ENCODE measurements at places on chromosomes 7 and 10. TPM values are rescaled to one million over a fixed set of nuclear protein-coding genes. Genes with fewer than 3 reads are reported as not detected.

GRCh38 chr7:18996583-18996982 is 120.9 kb downstream of the TWIST1 start:
- peaks cover 4% of the 10 kb centered on the region for H3K4me1 ChIP-seq
- H3K36me3 ChIP-seq = no peaks in the 10 kb centered on the region
- no peak overlapping the region for H3K4me3 ChIP-seq
- H3K27ac ChIP-seq = no peak overlapping the region
- no peak for DNase-seq
- no peaks in the 10 kb centered on the region for H3K27me3 ChIP-seq

BTBD16 gene
- not detected for total RNA-seq

DNA sequence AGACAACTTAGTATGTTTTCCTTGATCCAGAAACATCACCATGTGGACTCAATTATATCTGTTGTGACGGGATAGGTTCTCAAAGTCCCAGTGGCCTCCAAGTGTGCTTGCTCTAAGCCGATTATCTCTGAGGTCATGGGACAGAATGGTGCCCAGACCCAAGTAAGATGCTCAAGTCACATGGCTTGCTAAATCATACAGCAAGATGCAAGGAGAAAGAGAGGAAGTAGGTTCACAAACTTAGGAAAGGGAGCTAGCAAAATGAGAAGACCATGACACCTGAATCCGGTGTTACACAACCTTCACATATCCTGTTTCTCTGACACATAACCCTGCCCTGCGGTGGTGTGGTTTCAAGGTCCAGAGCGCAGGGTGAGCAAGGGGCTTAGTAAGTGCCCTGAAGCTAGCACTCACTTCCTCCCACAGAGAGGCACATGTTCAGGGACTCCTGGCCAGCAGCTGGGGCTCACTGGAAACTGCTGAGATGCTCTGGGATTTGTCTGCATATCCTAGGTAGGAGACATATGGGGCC is 590.9 kb upstream of the ANKRD30A start:
- H3K27me3 ChIP-seq = no peaks in the 10 kb centered on the region
- H3K27ac ChIP-seq = no peak overlapping the region
- no peaks in the 10 kb centered on the region for H3K36me3 ChIP-seq
- no peaks in the 10 kb centered on the region for H3K4me1 ChIP-seq

DNA sequence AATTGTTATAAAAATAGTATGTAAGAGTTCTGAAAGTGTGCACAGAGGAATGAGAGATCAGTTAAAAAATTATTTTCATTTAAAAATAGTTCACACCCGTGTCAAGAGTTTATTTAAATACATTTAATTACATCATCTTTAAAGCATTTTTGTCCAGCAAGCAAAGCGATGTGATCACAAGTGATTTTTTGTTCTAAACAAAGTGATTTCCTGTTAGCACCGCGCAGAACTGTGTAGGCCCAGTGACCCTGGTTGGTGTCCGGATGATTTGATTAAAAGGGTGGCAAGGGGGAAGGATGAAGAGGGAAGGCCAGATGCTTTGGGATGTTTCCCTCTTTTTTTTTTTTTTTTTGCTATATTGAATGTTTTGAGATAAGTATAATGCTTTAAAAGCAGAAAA is 227.8 kb upstream of the PITRM1 start:
- DNase-seq = no peak
- H3K4me1 ChIP-seq = no peaks in the 10 kb centered on the region
- no peaks in the 10 kb centered on the region for H3K36me3 ChIP-seq
- H3K27ac ChIP-seq = no peak overlapping the region

RNF32 gene
- total RNA-seq = 0.56 TPM

GLRX3 gene
- total RNA-seq = 141 TPM

DNA sequence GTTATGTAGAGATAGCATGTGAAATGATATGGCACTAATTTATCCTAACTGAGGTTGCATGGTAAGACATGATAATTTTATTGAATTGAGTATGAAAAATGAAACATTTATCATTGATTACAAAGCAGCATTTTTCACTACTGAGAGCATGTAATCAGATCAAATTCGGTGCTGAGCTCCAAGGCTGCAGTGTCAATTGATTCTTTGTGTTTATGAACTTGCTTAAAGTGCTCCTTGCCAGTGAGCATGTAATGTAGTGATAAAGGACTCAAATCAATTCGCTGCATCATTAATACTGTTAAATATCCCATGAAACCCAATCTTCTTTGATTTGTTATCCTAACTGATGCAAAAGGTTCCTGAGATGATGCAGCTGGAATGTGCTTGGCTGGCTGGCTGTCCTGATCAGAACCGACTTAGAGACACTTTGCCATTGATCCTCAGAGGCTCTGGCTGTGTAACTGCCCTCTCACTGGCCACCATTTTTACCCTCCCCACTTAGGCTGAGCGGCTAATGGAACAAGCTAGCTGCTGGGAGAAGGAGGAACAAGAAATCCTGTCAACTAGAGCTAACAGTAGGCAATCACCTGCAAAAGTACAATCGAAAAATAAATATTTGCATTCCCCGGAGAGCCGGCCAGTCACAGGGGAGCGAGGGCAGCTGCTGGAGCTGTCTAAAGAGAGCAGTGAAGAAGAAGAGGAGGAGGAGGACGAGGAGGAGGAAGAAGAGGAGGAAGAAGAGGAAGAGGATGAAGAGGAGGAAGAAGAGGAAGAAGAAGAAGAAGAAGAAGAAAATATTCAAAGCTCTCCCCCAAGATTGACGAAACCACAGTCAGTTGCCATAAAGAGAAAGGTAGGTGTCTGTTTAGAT is 89.8 kb upstream of the SAMD8 start:
- no peak overlapping the region for H3K4me3 ChIP-seq
- no peaks in the 10 kb centered on the region for H3K4me1 ChIP-seq
- peak overlapping the region; percentile 74 for H3K27ac ChIP-seq
- peaks cover 7% of the 10 kb centered on the region for H3K36me3 ChIP-seq

DNA sequence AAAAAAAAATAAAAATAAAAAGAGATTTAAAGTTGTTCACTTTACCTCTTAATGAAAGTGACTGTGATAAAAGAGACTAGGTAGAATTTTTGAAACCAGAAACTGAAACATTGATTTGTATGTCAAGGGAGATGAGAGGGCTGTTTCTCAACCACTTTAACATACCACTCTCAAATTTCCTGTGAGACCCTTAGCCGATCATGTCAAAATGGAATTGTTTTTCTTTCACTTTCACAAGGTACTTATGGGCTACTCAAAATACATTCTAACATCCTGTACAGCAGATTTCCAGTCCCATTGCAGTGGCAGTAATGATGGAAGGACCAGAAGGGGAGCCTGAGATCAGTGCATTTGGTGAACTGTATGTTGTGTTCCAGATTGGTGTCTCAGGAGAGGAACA is 261.2 kb downstream of the PPP1R3A start:
- H3K27ac ChIP-seq = no peak overlapping the region
- no peak overlapping the region for H3K4me3 ChIP-seq
- no peaks in the 10 kb centered on the region for H3K4me1 ChIP-seq
- no peak for DNase-seq
- no peaks in the 10 kb centered on the region for H3K27me3 ChIP-seq
- H3K36me3 ChIP-seq = no peaks in the 10 kb centered on the region

IGFBP3 gene
- total RNA-seq = 11.2 TPM

NEUROD6 gene
- total RNA-seq = not detected

GRCh38 chr7:2481195-2481594 is 5.0 kb upstream of the GRIFIN start:
- no peaks in the 10 kb centered on the region for H3K36me3 ChIP-seq
- no peaks in the 10 kb centered on the region for H3K27me3 ChIP-seq
- H3K4me1 ChIP-seq = no peaks in the 10 kb centered on the region
- H3K27ac ChIP-seq = no peak overlapping the region
- no peak overlapping the region for H3K4me3 ChIP-seq

CNPY1 gene
- total RNA-seq = 0.31 TPM

PRSS1 gene
- not detected for total RNA-seq

GRCh38 chr10:70827086-70827757 is 11.5 kb downstream of the SGPL1 start:
- H3K36me3 ChIP-seq = no peaks in the 10 kb centered on the region
- H3K27ac ChIP-seq = no peak overlapping the region
- no peaks in the 10 kb centered on the region for H3K27me3 ChIP-seq
- H3K4me1 ChIP-seq = no peaks in the 10 kb centered on the region
- H3K4me3 ChIP-seq = no peak overlapping the region

- no peak overlapping the region for H3K4me3 ChIP-seq
- no peaks in the 10 kb centered on the region for H3K4me1 ChIP-seq
- DNase-seq = no peak
- no peaks in the 10 kb centered on the region for H3K36me3 ChIP-seq
- no peak overlapping the region for H3K27ac ChIP-seq
- 0 out of 2 replicates have a peak, but pooled peaks cover 3% of the 10 kb centered on the region for H3K27me3 ChIP-seq
Measured at GRCh38 chr7:149719050-149719899, 54.1 kb downstream of the ZNF467 start.

- H3K27ac ChIP-seq = no peak overlapping the region
- H3K27me3 ChIP-seq = no peaks in the 10 kb centered on the region
- DNase-seq = peak; percentile 75
- H3K4me3 ChIP-seq = no peak overlapping the region
- H3K36me3 ChIP-seq = no peaks in the 10 kb centered on the region
Measured at GRCh38 chr7:139321071-139321745, 19.9 kb upstream of the FMC1 start.

GRCh38 chr10:131842351-131843088 is 58.3 kb upstream of the PPP2R2D start:
- H3K27ac ChIP-seq = no peak overlapping the region
- H3K4me3 ChIP-seq = no peak overlapping the region
- no peak for DNase-seq
- no peaks in the 10 kb centered on the region for H3K36me3 ChIP-seq
- H3K27me3 ChIP-seq = no peaks in the 10 kb centered on the region

- H3K4me1 ChIP-seq = no peaks in the 10 kb centered on the region
- no peaks in the 10 kb centered on the region for H3K36me3 ChIP-seq
- H3K27me3 ChIP-seq = no peaks in the 10 kb centered on the region
- DNase-seq = no peak
- no peak overlapping the region for H3K4me3 ChIP-seq
Measured at GRCh38 chr7:16169537-16169936, 251.8 kb downstream of the CRPPA start.

NUP205 gene
- 193 TPM for total RNA-seq

NEBL gene
- 9.5 TPM for total RNA-seq

- H3K27ac ChIP-seq = no peak overlapping the region
- peaks cover 18% of the 10 kb centered on the region for H3K4me1 ChIP-seq
- H3K4me3 ChIP-seq = peak overlapping the region; percentile 34
- H3K36me3 ChIP-seq = no peaks in the 10 kb centered on the region
- H3K27me3 ChIP-seq = no peaks in the 10 kb centered on the region
Measured at GRCh38 chr10:128898133-128898915, 568.7 kb upstream of the MGMT start.

TRIM73 gene
- 0.54 TPM for total RNA-seq

GRCh38 chr10:28962768-28963167 is 285.4 kb downstream of the BAMBI start:
- no peak for DNase-seq
- H3K4me3 ChIP-seq = no peak overlapping the region
- no peaks in the 10 kb centered on the region for H3K27me3 ChIP-seq
- no peak overlapping the region for H3K27ac ChIP-seq

- no peak for DNase-seq
- H3K27ac ChIP-seq = no peak overlapping the region
- no peaks in the 10 kb centered on the region for H3K27me3 ChIP-seq
- H3K4me1 ChIP-seq = peaks cover 13% of the 10 kb centered on the region
- no peak overlapping the region for H3K4me3 ChIP-seq
- no peaks in the 10 kb centered on the region for H3K36me3 ChIP-seq
Measured at GRCh38 chr7:131080754-131081153, 246.9 kb upstream of the MKLN1 start.

GRCh38 chr7:91995391-91996105 is 54.9 kb downstream of the AKAP9 start:
- no peak overlapping the region for H3K27ac ChIP-seq
- no peaks in the 10 kb centered on the region for H3K4me1 ChIP-seq
- peaks cover 9% of the 10 kb centered on the region for H3K36me3 ChIP-seq
- H3K4me3 ChIP-seq = no peak overlapping the region
- no peak for DNase-seq
- H3K27me3 ChIP-seq = no peaks in the 10 kb centered on the region

GRCh38 chr10:69748621-69749020 is 53.1 kb upstream of the COL13A1 start:
- H3K4me3 ChIP-seq = no peak overlapping the region
- DNase-seq = no peak
- no peaks in the 10 kb centered on the region for H3K36me3 ChIP-seq
- H3K27me3 ChIP-seq = no peaks in the 10 kb centered on the region
- no peak overlapping the region for H3K27ac ChIP-seq
- no peaks in the 10 kb centered on the region for H3K4me1 ChIP-seq

GRCh38 chr10:65892284-65892683 is 1033.6 kb upstream of the LRRTM3 start:
- no peaks in the 10 kb centered on the region for H3K27me3 ChIP-seq
- H3K4me3 ChIP-seq = no peak overlapping the region
- DNase-seq = no peak

DNA sequence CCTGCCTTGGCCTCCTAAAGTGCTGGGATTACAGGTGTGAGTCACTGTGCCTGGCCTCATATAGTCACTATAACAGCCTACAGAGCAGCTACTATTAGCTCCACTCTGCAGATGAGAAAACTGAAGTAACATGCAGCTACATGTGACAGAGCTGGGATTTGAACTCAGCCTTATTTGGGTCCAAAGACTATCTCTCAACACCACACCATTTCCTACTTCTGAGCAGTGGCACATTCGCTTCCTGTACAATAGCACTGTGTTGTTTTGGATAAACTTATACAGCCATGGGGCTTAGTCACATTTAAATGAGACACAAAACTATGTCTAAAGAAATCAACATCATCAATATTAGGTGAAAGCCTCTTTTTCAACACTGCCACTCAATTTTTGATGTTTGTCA is 69.8 kb upstream of the DNAJB12 start:
- 0 out of 2 replicates have a peak, but pooled peaks cover 8% of the 10 kb centered on the region for H3K4me1 ChIP-seq
- H3K27me3 ChIP-seq = no peaks in the 10 kb centered on the region
- no peaks in the 10 kb centered on the region for H3K36me3 ChIP-seq
- no peak overlapping the region for H3K27ac ChIP-seq

GRCh38 chr10:47111329-47111862 is 188.6 kb upstream of the GDF10 start:
- DNase-seq = peak; percentile 60
- no peak overlapping the region for H3K27ac ChIP-seq
- H3K27me3 ChIP-seq = no peaks in the 10 kb centered on the region
- H3K36me3 ChIP-seq = no peaks in the 10 kb centered on the region
- peaks cover 7% of the 10 kb centered on the region for H3K4me1 ChIP-seq

EN2 gene
- total RNA-seq = not detected

DNA sequence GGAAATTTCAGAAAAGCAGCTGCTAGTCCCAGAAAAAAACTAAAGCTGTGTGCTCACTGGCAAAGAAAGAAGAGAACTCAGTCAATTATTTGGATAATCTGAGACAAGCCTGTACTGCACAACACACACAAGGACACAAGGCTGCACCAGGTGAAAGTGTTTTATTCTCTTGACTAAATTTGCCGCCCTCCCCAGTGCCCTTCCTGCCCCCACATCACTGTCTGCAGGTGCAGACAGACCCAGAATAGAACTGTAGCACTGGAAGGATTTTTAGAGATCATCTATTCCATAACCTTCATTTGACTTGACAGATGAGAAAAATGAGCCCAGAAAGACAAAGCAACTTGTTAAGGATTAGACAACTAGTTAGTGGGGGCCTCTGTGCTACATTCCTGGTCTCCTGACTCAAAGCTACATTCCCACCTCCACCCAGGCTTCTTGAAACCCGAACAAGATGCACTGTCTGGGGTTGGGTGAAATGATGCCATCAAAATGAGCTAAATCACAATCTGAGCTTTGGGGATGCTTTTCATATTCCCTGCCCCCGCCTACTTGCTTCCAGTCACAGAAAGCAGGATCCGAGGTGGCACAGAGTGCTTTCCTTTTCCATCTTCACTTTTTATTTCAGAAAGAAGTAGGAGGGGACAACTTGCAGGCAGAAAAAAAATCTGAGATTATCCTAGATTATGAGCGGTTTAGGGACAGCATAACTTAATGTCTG is 5.2 kb upstream of the VAX1 start:
- peaks cover 26% of the 10 kb centered on the region for H3K4me1 ChIP-seq
- no peak overlapping the region for H3K27ac ChIP-seq
- H3K4me3 ChIP-seq = no peak overlapping the region
- peaks cover 99% of the 10 kb centered on the region for H3K27me3 ChIP-seq
- DNase-seq = no peak

All from GM23338 (cell line).